ENCODE measurements at places on chromosomes 4 and X. TPM values are rescaled to one million over a fixed set of nuclear protein-coding genes. Genes with fewer than 3 reads are reported as not detected.

DNA sequence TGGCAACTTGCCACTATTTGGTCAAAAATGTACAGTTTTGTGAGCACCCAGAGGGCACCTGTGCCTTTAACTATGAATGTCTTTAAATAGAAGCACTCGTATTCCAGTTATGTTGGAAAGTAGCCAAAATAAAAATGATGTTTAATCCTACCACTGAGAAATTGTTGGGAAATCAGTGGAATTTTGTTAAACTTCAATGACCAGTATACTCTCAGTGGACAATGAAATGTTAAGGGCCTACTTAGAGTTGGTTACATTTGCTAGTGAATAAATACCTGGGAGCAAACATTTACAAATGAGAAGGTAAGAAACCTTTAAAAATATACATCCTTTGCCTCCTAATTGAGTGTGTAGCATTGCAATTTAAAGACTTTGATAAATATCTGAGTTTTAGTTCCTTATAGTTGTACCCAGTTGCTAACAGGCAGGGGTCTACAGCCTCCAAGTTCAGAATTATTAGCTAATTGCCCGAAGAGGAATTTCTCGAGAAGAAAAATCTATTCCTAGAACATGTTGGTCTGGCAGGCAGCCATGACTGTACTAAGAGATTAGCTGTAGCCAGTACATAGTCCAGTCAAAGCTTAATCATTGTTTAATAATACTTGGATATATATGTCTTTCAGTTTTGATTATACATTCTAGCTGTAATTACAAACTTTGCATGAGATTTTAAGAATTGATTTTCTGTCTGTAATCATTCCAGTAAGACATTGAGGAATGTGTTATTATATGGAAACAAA, 93.2 kb downstream of the IL1RAPL2 start:
- peak; percentile 8 for DNase-seq

Gene BTK
- total RNA-seq, result 4.0 TPM

DNA sequence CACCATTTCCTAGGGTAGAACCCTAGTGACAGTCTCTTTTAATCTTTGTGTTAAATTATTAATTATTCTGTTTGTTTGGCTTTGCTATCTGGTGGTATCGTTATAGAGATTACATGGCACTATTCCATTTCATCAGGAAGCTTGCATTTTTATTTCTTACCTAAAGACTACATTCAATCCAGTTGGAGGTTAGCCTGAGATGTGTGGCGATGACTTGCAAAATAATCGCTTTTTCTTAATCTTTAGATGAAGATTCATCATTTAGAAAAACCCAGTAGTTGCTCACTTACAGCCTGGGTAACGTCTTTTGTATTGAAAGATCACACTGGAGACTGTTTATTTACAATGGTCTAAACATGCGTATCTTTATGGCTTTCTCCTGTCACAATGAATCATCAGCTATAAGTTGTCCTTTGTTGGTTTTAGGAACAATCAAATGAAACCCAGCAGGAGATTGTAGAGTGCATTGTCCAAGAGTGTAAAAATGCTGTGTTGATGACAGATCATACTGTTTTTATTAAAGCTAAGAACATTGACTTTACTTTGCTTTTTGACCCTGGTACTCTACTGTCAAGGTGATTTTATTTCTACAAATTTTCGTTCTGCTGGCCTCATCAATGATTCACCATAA, 281.7 kb upstream of the PITX2 start:
- no peak for DNase-seq

DNA sequence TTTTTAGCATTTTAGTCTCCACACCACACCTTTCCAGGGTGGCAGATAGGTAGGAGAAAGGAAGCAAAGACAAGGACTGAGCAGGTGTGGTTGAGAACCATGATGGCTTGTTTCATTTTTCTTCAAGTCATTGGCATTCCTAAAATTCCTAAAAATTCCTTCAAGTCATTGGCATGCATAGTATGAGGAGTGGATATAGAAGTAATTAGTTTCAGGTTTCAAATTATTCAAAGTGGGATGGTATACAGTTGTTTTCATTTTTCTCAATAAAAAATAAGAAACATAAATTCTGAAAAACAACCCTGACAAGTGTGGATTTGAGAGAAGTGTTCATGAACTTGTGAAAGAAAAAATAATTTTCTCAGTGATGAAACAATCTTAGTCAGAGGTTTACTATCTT, 22.3 kb upstream of the HERC3 start:
- DNase-seq, result no peak

DNA sequence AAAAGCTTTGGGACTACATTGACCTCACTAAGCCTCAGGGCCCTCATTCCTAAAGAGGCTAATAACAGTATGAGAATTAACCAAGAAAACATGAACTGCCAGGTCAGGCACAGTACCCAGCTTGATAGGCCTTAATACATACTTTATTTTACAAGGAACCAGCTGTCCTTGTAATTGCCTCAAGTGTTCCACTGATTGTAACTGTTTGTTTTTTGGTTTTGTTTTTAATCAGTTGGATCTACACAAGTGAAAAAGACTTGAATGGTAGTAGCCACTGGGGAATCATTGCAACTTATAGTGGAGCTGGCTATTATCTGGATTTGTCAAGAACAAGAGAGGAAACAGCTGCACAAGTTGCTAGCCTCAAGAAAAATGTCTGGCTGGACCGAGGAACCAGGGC, 35.6 kb downstream of the PKD2 start:
- DNase-seq, result no peak

Gene DCK
- total RNA-seq, result 6.0 TPM

DNA sequence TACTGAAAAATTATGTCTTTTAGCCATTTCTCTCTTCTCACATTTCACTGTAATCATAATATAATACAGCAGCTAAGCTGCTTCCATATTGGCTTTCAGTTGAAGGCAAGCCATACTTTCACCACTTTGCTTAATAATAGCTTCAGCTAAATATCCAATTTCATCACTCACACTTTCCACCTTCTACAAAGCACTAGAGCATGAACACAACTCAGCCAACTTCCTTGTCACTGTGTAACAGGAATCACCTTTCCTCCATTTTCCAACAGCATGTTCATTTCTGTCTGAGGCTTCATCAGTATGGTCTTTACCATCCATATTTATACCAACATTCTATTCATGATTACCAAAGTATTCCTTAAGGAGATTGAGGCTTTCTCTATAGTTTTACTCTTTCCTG, 219.8 kb upstream of the CTSO start:
- DNase-seq, result no peak

DNA sequence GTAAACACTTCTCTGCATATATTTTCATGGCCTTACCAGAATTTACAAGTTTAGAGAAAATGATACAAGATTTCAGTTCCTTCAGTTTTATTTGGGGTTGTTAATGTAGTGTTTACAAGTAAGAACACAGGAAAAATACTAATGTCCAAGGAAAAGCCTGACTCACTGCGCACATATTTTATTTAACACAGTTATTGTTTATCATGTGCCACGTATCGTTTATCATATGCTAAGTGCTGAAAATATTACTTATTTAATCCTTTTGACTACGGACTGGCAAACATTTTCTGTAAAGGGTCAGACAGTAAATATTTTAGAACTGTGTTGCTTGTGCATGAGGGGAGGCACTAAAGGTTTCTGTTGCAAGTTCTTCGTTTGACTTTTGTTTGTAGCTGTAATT, 794 bp downstream of the HSD17B13 start:
- no peak for DNase-seq

DNA sequence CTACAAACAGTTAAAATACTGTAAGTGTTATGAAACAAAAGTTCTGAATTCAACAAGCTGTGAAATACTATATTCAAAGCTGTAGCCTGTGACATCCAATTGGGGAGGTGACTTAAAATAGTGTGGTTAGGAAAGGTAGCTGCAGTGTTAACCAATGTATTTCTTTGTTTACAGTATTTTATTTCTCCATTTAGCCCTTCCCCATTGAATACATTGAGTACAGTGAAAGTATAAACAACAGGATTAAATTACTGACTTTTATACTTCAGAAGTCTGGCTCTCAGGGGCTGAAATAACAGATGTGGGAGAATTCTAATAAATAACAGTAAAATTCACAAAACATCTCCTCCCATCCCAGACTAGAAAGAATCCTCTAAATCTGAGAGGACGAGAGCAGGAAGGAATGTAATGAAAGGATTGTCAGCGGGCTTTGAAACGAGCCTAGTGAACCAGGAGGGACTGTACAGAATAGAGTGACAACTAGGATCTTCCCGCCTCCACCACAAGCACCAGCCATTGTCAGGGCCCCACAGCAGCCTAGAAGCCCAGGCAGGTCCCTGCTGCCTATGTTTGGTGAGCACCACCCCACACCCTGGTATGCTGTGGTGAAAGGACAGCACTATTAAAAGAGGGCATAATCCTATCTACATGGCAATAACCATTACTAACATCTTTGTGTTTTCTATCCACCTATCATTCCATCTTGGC, 73.7 kb downstream of the SPCS3 start:
- no peak for DNase-seq

Gene NPY2R
- not detected for total RNA-seq

Data from heart right ventricle (tissue), 16 donors.